ENCODE measurements at places on chromosomes 11 and 22.

DNA sequence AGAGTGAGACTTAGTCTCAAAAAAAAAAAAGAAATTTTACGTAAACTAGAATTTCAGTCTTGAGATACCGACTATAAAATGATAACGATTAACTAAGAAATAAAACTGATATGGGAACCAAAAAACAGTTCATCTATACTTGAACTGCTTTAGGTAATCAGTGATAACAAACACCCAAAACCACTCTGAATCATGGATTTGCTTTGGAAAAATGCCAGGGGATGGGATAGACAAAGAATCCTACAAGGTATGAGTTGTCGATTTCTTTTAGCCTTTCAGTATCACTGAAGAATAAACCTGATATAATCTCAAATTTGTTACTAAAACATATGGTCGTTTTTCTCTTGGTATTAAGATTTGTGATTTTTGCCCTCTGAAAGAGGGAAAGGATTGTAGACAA is 13.7 kb downstream of the CSTF3 start:
- DNase-seq = no peak

- no peak for DNase-seq
These were observed 2.3 kb downstream of the SCUBE2 start for GRCh38 chr11:9089061-9089460.

DNA sequence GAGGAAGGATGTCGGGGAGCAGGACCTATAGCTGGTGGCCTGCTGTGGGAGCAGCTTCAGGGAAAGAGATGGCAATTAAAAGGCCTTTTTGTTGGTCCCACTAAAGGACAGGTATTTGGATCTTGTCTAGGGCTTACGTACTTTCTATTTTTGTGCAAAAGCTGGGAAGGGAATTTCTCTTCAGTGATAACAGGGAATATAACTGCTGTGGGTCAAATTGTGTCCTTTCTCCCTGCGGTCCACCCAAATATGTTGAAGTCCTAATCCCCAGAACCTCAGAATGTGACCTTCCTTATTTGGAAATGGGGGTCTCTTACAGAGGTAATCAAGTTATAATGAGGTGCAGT is 14.0 kb downstream of the HSPA8 start:
- no peak for DNase-seq

DNA sequence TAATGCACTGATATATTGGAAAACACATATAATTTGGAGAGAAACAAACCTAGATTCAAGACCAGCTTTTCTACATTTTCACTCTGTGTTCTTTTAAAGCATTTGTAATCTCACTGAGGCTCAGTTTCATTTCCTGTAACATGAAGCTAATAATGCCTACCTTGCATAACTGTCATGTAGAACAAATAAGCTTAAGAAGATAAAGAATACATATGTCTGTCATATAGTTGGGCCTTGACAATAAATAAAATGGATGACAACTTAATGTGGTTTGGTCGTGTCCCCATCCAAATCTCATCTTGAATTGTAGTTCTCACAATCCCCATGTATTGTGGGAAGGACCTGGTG is 35.2 kb upstream of the FIBIN start:
- no peak for DNase-seq

DNA sequence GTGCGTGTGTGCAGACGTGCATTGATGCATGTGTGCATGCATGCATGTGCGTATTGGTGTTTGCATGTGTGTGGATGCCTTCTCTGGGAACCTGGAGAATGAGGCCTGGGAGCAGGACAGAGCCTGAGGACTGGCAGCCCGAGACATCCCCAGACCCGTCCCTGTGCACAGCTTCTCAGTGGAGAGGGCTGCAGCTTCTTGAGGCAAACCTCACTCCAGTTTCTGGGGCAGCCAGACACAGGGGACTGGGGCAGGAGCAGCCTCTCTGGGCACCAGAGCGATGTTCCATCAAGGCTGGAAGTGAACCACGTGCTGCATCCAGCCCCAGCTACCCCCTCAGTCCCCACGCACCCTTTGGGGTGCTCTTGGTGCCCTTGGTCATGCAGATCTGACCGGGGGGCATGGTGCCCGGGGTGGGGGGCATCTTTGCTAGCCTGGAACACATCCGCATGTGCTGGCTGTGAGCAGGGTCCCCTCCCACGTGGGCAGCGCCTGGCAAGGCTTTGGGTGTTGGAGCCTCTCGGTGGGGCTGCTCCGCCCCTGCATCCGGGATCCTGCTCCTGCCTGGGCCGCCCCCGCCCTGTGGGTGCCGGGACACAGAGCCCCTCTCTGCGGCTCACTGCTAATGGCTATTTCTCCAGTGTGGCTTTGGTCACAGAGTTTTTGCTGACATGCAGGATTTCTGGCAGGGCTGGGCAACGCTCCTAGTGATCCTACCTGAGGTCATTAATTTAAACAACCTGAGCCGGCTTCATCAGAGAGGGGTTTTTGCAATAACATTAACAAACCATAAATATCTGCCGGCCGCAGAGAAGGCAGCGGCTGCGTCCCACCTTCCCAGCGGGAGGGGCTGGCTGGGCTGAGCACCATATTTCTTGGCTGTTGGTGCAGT is 434.7 kb downstream of the TBC1D22A start:
- DNase-seq = no peak

All from stimulated activated CD4-positive, alpha-beta T cell treated with anti-CD3 and anti-CD28 coated beads, Interleukin-1b, Interleukin-23, amount 100 ng/mL, for 24 hours (primary cell).